Activated CD8-positive, alpha-beta memory T cell treated with anti-CD3 and anti-CD28 coated beads for 4 hours (primary cell): ENCODE measurements at places on chromosomes 4 and X.

- no peak for DNase-seq
Observed at GRCh38 chr4:19021617-19022016, 1000.1 kb upstream of the LCORL start.

DNA sequence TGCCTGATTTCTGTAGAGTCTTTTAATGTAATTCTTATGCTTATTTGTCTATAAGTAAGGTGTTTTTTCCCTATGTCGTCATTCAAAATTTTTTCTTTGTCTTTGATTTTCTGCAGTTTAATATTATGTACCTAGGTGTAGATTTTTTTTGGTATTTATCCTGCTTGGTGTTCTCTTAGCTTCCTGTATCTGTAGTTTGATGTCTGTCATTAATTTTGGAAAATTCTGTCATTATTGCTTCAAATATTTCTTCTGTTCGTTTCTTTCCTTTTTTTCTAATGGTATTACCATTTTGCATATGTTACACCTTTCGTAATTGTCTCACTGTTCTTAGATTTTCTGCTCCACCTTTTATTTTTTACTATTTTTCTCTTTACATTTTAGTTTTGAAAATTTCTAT, 672.5 kb upstream of the KLHL4 start:
- no peak for DNase-seq

GRCh38 chr4:41325901-41326300, 69.2 kb downstream of the UCHL1 start:
- DNase-seq: no peak

DNA sequence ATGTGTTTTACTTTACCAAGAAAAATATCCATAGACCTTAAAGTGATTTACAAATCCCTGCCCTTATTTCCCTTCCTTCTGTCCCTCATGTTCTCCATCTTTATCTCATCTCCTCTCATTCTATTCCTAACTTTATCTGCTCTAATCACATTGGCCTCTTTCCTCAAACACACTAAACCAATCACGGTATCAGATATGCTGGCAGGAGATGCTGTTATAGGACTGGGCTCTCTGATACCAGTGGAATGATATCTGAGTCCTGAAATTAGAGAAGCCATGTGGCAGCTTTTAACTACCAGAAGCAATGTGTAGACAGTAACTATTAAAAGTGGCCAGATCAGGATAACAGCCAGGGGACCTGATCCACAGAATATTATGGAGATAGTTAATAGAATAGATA, 49.9 kb upstream of the GIMD1 start:
- no peak for DNase-seq

- DNase-seq: no peak
Observed at GRCh38 chr4:133148690-133149363, at the start of gene PCDH10. Gene PCDH10, plus strand, starts transcription at chr4:133149294. Its CDS starts 847 bp downstream, at chr4:133150141.

DNA sequence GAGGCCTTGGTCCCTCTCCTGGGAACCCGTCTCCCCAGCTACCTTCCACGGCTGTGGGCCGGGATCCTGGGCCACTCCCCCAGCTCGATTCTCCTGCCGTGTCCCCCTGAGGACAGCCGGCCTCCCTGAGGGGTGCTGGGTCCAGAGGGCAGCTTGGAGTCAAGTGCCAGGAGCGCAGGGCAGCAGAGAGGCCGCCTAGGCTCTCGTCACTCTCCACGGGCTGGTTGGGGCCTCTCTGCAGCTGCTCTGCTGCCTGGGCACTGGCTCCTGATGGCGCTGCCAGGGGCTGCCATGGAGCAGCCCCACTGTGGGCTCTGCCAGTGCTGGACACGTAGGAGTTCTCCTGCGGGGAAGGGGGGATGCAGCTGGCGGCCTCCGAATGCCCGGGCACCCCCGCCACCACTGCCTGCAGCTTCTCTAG, 6.7 kb downstream of the IRAK1 start:
- DNase-seq: no peak

GRCh38 chr4:25184056-25184455, 23.8 kb upstream of the SEPSECS start:
- DNase-seq: no peak

- DNase-seq: no peak
Observed at GRCh38 chr4:72791054-72791453, 222.0 kb upstream of the ADAMTS3 start.

GRCh38 chr4:121690001-121690400, 6.8 kb downstream of the ANXA5 start:
- DNase-seq: no peak

- no peak for DNase-seq
Observed at GRCh38 chrX:16125520-16126149, 2.3 kb downstream of the GRPR start.

DNA sequence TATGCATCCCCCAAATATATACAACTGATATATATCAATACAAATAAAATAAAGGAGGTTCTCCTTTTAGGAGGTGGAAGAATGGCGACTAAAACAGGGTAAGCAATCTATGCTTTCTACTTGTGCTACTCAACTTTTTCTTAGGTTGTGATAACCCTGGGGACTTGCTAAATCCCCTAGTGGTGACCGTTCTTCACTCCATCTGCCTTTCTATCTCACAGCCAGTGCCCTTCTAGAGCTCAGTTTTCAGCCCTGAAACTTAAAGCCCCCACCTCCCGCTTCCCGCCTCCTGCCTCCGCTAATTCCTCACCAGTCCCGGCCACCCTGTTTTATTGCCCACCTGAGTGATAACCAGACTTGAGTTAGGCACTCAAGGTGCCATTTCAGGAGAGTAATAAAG, 15.5 kb upstream of the ESX1 start:
- DNase-seq: no peak

DNA sequence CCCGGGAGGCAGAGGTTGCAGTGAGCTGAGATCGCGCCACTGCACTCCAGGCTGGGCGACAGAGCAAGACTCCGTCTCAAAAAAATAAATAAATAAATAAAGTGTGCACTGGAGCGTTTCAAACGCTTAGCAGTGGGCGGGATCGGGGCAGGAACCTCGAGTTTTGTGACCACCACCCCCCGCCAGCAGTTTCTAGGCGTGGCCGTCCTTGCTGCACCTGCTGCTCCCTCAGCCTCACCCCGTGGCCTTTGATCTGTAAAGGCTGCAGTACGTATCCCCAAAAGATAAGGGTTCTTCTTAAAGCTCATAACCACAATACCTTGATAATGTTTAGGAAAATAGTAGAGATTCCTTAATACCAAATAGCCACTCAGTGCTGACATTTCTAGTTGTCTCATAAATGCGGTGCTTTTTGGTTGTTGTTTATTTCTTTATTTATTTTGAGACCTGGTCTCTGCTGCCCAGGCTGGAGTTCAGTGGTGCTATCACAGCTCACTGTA, 33.2 kb downstream of the PCGF3 start:
- DNase-seq: no peak

GRCh38 chrX:76931518-76931917, 504.0 kb downstream of the MAGEE1 start:
- no peak for DNase-seq

DNA sequence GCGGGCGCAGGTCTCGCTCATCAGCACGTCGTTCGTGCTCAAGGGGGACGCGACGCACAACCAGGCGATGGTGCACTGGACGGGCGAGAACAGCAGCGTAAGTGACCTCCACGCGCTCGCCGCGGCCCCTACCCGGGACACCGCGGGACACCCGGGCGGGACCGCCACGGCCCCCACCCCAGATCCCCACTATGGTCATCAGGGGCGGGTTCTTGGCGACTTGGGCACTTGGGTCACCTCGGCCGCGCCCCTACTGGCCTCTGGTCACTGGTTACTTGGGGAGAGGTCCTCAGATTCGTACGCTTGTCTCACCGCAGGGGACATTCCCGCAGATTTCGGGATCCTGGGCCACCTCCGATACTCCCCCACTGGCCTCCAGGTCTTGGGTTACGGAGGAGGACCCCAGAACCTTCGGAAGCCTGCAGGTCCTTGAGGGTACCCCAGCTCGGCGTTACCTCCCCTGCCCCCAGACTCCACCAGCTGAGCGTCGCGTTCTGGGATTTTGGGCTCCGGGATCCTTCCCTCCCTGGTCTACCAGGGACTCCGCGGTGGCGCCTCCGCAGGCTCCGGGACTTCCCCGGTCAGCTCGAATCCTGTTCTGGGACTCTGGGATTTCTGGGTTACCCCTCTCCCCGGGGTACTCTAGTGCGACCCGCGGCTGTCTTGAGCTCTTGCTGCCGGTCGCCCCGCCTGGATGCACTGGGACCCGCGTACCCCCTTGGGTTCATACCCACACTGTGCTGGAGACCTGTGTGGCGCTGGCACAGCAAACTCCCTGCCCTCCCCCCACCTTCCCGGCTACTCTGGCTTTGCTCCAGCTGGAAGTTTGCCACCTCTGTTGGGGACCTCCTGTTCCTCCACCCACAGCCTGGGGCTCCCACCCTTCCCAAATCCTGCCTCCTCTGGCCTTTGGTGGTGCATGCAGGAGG, 956 bp downstream of the SORCS2 start:
- DNase-seq: no peak

DNA sequence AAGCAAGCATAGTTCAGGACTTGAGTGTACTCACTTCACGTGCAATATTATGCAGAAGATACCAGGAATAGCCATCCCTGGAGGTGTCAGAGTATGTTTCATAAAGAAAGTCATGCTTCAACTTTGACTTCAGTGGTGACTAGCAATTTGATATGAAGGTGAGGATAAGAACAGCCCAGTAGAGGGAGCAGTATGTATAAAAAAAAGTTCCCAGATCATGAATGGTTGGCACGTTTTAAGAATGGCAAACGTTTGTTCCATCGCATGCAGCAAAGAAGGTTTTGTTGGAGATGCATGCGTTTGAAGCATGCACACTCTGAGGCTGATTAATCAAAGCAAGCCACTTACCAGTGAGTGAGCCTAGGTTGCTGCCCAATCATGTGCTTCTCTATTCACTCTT, 33.5 kb upstream of the SLITRK4 start:
- DNase-seq: no peak

GRCh38 chrX:63746278-63746677, 38.7 kb downstream of the ARHGEF9 start:
- no peak for DNase-seq

GRCh38 chrX:144896323-144896722, 351.0 kb upstream of the SPANXN1 start:
- DNase-seq: no peak

DNA sequence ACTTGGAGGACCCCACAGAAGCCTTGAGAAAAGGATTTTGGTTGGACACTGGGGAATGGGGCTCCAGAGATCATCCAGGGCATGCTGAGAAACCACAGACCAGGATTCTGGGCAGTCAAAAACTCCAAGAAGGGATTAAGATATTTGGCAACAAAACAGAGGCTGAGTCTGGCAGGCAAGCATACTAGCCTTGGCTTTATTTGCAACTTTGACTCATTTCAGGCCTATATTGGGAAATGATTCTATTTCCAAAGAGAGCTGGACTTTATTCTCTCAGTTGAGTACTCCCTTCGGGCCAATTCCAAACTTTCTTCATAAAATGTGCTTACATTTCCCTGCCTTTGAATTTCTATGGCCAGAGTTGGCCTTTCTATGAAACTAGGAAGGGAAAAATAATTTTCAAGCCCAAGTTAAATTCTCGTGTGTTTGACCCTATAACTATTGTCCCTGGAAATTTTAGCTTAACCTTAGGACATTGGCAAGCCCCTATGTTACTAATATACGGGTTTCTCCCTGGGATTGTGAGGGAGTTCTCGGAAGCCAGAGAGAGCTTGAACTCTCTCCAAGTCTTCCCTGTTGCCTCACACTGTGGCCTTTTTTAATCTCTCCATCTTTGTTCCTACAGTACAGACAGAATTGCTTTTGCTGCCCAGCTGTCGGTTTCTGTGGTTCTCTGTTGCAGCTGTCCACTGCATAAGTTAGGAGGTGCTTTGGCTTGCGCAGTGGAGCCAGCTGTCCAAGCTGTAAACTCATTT, 112.6 kb upstream of the FAM9A start:
- no peak for DNase-seq

DNA sequence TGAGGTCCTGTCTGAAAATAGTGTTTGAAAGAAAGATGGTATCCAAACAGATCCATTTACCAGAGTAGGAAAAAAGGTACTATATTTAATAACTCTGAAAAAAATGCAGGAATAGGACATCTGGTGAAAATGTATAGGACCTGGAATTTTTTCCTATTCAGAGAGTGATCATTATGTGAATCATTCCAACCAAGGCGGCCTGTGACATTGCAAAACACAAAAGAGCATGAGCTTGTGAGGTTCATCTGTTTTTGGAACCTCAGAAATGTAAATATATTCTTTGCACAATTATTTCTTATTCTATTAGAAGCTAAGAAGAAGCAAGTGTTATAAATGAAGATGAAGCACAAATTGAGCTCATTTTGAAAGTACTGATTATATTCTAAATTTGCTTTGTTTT, 2.0 kb downstream of the C4orf51 start:
- no peak for DNase-seq

DNA sequence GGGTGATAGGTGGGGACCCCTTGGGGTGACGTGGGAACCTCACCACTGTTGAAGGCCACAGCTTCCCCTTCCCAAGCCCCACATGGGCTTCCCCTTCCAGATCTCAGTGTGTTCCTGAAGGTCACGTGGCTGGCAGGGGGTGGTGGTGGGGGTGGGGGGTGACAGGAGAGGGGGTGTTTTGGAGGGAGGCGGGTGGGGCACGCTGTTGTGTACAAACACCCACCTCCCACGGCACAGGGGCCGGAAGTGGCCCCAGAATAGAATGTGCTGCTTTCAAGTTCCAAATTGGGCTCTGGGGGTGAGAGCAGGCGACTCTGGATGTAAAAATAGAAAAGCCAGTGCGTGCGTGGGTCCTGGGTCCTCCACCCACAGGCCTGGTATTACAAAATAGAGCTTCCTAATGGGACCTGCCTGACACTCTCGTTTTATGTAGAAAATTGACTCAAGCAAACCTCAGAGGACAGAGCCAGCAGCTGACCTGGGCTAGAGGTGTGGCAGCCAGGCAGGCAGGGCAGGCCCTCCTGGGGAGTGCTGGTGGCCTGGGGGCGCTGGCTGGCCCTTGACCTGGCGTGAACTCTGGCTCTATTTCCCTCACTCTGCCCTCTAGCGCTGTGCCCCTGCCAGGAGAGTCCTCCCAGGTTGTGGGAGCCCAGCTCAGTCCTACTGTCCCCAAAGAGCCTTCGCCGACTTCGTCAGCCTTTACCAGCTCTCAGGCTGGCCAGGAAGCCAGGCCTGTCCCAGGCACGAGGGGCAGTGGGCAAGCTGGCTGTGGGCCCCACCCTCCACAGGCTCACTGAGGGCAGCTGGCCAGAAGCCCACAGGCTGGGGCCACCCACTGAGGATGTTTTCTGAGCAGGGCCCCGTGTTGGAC, 5.4 kb upstream of the SH3BP2 start:
- peak; percentile 69 for DNase-seq

- no peak for DNase-seq
Observed at GRCh38 chrX:47612418-47612817, 7.2 kb downstream of the SYN1 start.

- no peak for DNase-seq
Observed at GRCh38 chr4:38188631-38189101, 228.5 kb downstream of the PTTG2 start.

- DNase-seq: no peak
Observed at GRCh38 chrX:21770631-21771321, 12.9 kb upstream of the SMPX start.
